HEK293T (cell line): ENCODE measurements at places on chromosomes 2 and 18.
A peak's percentile ranks its signal among the peaks of the same experiment; 100 is the strongest.

DNA sequence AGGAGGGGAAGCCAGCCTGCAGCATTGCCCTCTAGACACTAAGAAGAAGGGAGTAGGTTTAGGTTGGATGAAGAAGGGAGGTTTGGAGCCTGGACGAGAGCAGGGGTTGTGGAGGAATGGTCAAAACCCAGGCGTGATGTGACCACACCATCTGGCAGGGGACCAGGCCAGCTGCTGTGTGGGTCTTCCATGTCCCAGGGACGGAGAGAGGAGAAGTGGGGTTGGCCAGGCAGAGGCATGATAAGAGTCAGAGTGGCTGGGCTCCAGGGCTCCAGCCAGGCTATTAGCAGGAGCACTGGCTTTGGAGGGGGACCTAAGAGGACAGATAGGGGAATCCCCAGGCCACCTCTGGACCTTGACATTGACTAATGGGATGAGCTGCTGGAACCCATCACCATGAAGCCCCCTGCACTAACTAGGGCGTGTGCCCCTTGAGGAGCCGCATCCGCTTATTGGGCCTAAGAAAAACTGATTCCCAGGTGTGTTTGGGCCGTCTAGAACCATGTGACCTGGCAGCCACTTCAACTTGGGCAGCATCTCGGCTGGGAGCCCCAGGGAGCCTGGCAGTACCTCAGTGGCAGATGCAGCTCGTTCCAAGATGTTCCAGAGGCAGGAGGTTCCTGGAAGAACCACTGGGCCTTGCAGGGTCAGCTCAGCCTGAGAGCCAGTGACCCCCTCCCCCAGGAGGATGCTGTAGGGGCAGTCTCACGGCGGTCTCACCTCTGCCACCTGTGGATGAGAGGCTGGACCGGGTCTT, 235.1 kb downstream of the AGAP1 start:
- DNase-seq = no peak

DNA sequence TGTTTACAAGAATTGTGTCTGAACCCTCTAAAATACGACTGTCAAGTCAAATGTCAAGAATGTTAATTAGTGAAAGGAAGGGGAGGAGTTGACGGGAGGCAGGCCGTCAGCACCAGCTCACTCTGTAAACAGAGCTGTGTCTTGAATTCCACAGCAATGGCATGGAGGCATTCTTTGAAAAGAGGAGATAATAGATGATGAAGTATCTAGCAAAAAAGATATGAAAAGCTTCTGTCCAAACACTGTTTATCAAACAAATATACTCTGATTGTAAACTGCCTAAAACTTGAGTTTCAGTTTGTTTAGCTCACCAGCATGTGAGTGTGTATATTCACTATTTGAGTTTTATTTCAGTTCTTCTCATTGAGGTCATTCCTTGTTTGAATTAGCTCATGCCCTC, 94.7 kb upstream of the CDC42EP3 start:
- DNase-seq = no peak

- no peak for DNase-seq
Measured at GRCh38 chr2:89848114-89848513, 1156.6 kb downstream of the RPIA start.

- no peak for DNase-seq
Measured at GRCh38 chr2:190578158-190579057, 43.9 kb upstream of the NEMP2 start.

DNA sequence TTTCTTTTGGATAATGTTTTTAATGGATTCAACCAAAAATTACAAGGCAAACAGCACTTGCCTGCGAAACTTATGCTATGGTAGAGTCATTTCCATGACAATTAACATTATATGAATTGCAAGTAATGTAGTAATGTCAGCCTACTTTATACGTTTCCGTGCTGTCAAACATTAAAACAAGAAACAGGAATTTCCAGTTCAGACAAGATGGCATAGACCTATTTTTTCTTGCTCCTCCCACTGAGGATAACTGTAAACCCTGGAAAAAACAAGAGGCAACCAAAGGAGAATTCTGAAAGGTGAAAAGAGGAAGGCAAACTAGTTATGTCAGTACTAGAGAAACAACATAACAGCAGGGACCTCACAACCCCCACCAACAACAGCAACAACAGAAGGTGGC, 170.7 kb downstream of the DIS3L2 start:
- no peak for DNase-seq

DNA sequence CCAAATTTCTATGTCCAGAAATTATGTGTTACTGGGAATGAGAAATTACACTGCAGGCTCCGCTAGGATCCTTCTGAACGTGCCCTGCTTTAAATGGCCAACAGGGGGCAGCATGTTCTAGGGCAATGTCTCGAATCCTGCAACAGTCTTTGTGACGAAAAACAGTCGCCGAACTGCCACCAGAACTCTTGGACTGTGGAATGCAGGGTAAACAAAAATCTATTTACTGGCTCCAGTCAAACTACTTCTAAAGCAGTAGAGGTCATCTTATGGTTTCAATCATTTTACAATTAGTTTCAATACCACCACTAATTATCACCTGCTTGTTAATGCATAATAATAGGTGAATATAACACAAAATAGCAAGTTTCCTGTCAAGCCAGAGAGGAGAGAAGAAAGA, 9.8 kb upstream of the ZNF397 start:
- DNase-seq = peak; percentile 91

GRCh38 chr2:47774567-47774966, 8.4 kb upstream of the MSH6 start:
- DNase-seq = no peak
